Activated naive CD4-positive, alpha-beta T cell (primary cell): ENCODE measurements at places on chromosomes 16 and 17.

GRCh38 chr17:7266784-7267183, 4.5 kb upstream of the CLDN7 start:
- no peak for DNase-seq

DNA sequence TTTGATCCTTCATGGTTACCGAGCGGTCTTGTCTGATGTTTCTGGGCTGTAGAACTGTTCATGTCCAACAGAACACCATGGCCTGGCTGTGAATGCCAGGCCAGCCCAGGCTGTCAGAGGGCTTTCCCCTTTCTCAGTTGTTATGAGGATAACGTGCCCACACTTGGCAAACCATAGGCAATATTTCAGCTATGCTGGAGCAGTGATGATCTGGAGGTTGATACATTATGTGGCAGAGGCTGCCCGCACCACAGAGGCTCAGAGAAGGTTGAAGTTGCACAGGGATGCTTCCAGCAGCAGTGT, 92.9 kb downstream of the C16orf78 start:
- no peak for DNase-seq

GRCh38 chr17:79945591-79946255, 89.9 kb downstream of the TBC1D16 start:
- DNase-seq, result no peak

DNA sequence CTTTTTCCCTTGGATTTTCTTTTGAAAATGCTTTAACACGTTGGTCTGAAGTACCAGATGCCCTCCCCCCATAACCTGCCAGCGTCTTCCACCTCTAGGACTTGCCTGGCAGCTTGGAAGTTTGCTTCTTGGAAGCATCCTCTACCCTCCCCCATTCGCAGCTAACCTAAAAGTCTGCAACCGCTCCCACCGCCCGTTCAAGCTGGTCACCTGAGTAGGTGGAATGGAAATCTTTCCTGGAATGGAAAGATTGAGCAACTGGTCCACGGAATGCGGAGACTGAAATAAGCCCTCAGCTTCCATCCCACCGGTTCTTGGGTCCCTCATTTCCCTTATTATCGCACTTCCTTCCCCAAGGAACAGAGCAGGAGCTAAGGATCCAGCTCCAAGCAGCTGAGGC, 31.4 kb downstream of the HS3ST3B1 start:
- DNase-seq, result no peak

DNA sequence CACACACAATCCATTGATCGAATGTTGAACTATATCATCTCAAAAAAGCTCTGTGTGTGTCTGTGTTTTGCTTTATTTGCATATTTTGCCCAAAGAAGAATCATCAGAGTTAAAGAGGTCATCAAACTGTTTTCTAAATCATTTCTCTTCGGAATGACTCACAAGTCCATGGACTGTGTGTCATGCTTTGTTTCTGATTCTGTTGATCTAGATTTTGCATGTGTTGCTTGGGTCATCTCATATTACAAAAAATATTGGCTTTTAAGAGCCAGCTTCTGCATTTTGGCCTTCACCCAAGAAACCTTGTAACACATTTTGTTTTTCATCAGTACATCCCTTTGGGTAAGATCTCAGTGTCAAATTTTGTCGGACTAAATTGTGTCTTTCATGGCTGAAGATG, 471.2 kb upstream of the HSBP1 start:
- no peak for DNase-seq

DNA sequence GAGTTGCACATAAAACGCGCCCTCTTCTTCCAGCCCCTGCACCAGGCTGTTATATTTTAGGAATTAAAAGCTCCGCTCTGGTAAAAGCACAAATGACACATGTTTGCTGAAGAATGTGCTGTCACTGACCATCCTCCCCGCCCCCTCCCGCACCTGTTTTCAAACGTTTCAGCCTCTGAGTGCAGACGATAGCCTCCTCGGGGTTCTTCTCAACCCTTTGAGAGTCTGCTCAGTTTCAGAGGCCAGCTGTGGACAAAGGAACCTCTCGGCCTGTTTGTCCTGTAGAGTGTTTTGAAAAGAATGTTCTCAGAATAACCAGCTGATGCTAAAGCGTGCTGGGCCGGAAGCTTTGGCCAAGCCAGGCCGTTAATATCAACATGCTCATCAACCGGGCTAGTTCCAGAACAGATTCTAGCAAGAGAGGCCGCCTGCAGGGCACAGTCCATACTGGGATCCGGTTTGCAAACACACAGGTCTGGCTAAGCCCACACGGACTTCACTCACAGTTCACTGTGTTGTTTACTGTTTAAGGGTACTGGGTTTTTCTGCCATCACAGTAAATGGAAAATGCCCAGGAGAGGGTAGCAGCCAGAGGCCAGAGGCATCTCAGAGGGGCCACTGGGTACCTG, 6.4 kb upstream of the CACNG4 start:
- no peak for DNase-seq

DNA sequence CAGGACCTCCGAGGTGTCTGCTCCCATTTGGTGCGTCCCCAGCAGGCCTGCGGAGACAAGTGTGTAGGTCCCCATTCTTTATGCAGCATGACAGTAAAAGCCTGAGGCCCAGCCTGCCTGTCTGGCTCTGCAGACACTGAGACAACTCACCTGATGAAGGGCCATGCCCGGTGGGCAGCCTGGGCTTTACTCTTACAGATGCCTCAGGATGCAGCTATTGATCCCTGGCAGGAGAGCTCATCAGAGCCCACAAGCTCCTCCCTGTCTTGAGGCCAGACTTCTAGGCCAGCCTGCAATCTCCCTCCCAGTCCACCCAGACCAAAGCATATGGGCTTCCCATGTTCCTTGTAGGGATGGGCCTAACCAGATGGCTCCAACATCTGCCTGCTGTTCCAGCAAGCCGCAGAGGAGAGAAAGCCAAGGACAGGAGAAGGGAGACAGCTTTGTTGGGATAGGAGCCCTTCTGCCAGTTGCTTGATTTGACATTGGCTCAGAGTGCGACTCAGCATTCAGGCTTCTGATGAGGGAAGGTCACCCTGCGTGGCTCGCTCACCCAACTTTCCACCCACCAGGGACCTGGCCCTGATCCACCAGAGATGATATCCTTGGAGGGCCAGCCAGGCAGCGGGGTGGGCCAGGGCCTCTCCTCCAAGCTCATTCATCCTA, 87.5 kb downstream of the SOCS1 start:
- no peak for DNase-seq

- no peak for DNase-seq
Observed at GRCh38 chr17:48527547-48527932, 3.3 kb downstream of the HOXB1 start.

DNA sequence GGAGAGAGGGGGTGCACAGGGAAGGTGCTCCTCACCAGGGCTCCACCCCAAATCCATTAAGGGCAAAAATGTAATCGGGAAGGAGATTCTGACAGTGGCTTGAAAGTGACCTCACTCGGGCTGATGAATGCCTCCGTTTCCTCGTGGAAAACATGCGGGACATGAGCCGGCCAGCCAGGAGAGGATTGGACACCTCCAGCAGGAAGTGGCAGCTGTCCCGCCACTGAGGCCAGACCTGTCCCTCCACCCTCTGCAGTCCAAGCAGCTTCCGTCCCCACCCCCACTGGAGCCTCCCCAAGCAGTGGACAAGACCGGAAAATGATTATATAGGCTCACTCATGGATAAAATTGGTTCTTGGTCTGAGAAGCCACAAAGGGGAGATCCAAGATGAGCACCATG, 82.1 kb upstream of the CCL1 start:
- no peak for DNase-seq

GRCh38 chr17:70028978-70029767, 45.9 kb upstream of the KCNJ16 start:
- DNase-seq, result no peak

DNA sequence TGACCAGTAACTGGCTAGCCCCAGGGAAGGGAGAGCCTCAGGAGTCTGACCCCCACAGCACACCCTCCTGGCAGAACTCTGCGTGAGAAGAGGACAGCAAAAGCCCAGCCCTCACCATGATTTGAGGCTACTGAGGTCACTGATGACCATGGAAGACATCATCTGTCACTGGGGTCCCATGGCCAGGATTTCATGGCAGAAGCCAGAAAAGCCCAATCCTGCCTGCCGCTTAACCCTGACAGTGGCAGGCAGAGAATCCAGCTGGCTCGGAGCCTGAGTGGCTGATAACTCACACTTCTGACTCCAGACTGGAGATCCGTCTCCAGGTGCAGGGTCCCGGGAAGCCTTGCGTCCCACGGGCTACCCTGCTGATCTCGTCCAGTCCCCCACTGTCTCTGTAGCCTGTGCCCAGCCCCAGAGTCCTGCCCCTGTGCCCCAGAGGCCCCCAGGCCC, 17.5 kb downstream of the GRIN2C start:
- DNase-seq, result no peak

GRCh38 chr17:73343168-73343634, 31.4 kb upstream of the CDC42EP4 start:
- no peak for DNase-seq

DNA sequence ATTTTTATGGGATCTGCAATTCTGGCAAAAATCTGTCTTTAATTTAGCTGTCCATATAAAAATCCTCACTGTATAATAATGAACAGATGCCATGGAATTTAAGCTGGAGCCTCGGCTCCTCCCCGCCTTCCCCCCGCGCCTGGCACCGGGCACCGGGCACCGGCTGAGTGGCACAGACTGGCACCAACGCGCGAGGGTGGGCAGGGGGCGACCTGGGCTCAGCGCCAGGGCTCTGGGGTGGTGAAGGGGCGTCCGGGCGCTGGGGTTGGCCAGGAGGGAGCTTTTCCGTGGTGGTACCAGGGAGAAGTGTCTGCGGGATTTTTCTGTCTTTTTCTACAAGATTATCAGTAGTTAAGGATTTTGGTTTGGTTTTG, 9.1 kb downstream of the NEUROD2 start:
- no peak for DNase-seq

DNA sequence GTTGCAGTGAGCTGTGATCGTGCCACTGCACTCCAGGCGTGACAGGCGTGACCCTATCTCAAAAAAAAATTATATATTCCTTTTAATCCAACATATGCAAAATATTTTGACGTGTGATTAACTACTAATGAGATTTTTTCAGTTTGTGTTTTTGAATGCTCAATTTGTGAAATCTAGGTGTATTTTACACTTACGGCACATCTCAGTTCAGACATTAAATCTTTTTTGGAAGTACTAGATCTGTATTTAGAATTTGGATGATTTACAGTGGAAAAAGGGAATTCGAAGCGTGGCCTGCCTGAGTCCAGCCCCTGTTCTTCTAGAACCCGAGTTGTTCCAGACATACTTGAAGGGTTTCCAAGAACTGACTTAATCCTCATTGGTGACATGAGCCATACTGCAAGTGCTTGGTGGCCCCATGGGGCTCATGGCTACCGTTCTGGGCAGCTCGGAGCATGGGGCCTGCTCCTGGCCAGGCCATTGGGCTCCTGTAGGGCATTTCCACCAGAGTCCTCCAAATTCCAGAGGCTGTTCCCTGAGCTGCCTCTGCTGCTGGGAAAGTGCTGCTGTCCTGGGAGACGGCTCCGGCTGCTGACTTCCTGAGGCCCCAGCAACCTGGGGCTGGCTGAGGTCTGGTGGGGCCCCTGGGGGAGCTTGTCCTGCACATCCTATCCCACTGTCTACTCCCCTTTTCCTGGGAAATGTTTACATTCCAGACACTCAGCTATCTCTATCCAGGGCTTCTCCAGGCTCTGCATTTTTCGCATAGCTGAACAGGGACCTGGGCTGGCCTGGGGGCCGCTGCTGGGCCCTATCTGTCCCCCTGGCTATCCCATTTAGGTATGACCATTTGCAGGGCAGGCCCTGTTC, 27.2 kb downstream of the LLGL2 start:
- no peak for DNase-seq

DNA sequence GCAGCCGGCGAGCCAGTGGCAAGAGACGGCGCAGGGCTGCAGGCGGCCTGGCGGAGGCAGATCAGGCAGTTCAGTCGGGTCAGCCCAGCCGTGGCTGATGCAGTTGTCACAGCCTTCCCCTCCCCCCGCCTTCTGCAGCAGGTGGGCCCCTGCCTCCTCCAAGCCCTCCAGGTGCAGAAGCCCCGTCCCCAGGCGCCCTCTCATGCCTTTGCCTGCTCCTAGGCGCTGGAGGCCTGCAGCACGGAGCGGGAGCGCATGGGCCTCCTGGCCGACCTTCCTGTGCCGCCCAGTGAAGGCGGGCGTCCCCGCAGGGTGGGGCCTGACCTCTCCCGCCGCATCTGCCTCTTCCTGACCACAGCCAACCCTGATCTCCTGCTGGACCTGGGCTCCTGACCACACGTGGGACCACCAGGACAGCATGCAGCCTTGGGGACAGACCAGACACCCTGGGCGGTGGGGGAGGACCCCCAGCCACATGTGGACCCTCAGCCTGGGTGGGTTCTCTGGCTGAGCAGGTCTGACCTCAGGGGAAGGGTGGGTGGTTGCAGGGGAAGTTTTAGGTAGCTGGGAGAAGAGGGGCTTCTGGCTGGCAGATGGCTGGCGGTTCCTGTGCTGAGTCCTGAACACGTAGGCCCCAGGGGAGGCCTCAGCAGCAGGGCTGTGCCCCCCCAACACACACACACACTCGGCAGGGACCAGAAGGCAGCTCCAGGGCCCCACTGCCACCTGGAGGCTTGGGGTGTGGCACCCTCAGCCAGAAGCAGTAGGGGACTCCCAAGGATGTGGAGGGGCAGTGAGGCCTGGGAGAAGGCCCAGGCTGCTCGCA, 3.1 kb upstream of the MRPS34 start:
- DNase-seq, result no peak

- DNase-seq, result no peak
Observed at GRCh38 chr16:4498546-4499195, 22.5 kb downstream of the HMOX2 start.

DNA sequence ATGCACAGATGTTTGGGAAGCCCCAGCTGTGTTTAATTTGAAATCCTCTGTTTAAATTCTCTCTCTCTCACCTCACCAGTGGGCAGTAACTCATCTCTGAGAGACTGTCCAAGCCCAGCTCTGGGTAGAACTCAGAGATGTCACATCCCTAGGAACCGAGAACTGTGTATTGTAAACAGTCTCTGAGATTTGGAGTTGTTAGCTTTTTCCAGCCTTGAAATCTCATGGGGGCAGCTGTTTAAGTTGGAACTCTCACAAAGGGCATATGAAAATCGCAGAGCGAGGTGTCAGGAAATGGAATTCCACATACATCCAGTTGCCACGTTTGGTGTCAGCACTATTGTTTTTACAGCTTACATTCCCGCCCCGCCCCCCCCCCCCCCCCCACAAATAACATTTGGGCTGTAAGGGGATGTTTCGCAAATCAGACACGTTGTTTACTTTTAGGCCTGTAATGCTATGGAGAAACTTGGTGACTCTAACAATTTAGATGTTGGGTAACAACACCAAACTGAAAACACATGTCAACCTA, 34.3 kb downstream of the VPS35L start:
- DNase-seq, result no peak

- no peak for DNase-seq
Observed at GRCh38 chr17:34283571-34283970, 2.0 kb upstream of the CCL11 start.

GRCh38 chr17:61783556-61784304, 79.6 kb downstream of the BRIP1 start:
- DNase-seq, result no peak
